ENCODE measurements at places on chromosomes 6 and 20.

DNA sequence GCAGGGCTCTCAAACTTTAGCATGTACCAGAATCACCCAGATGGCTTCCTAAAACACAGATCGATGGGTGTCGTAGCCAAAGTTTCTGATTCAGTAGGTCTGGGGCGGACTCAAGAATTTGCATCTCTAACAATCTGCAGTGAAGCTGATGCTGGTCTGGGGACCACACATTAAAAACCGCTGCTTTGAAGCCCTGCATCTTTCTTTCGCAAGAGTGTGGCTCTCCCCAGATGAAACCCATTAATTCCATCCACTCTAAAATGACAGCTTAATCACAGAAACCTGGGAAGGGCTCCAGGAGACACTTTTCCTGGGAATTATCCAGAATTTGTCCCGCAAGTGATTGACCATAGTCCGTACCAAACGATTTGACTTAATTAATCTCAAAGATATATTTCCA lies 319.8 kb upstream of the PLCB4 start:
- DNase-seq: no peak

- DNase-seq: no peak
Measured at GRCh38 chr20:62643521-62644043, 1.3 kb downstream of the SLCO4A1 start.

GRCh38 chr6:13005994-13006393 lies 289.4 kb downstream of the PHACTR1 start:
- DNase-seq: no peak

DNA sequence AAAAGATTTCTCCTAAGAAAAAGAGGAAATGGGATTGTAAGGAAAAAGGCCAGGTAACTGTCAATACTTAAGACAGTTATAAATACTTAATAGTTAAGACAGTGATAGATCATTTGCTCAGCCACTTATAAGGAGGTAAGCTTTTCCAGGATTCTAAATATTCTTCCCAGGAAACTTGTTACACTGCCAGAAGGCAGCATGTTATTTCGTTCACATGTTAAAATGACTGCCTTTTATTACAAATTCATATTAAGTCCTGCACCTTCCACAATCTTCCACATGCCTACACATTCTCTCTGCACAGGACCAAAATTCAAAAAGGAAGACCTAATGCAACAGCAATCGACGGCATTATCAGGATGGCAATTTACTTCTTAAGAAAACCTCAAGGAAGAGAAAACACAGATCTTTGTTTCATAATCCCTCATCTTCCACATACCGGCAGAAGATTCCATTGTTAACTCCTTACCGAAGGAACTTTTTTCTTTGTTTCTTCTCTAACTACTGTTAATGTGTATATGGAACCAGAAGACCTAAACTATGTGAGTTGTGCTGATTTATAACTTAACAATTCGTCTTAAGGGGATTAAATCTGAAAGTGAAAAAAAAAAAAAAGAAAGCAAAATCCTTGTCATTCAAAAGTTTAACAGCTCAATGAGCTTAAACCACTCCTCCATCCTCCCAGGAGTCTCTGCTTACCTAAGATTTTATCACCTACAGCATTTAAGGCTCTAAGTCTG lies 799 bp downstream of the TAAR2 start:
- DNase-seq: no peak
